ENCODE measurements at places on chromosomes 1 and 21. TPM values are rescaled to one million over a fixed set of nuclear protein-coding genes. Genes with fewer than 3 reads are reported as not detected.
A peak's percentile ranks its signal among the peaks of the same experiment; 100 is the strongest.

- ATAC-seq = no peak
Measured at GRCh38 chr21:41377715-41378114, 15.9 kb downstream of the MX2 start.

- ATAC-seq = no peak
Measured at GRCh38 chr1:223460566-223461189, 67.5 kb downstream of the CCDC185 start.

DNA sequence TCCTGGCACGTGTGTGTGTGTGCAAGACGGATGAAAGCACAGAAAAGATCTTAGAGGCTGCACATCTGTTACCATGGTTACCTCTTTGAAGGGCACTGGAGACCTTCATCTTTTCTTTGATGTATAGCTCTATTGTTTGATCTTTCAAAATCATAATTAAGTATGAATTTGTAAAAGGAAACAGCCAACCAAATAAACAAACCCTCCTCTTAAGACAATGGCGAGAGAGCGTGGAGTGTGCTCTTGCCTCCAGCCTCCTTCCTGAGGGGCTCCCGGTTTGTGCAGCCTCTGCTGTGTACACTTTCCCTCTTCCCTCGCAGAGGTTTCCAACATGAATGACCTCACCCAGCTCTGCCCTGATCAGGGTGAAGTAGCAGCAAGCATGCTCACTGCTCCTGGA, 27.9 kb downstream of the CACNA1S start:
- no peak for ATAC-seq

GRCh38 chr1:208010487-208011071, 99.7 kb upstream of the CD34 start:
- ATAC-seq = no peak

- ATAC-seq = no peak
Measured at GRCh38 chr1:204390751-204391466, 20.7 kb downstream of the PPP1R15B start.

DNA sequence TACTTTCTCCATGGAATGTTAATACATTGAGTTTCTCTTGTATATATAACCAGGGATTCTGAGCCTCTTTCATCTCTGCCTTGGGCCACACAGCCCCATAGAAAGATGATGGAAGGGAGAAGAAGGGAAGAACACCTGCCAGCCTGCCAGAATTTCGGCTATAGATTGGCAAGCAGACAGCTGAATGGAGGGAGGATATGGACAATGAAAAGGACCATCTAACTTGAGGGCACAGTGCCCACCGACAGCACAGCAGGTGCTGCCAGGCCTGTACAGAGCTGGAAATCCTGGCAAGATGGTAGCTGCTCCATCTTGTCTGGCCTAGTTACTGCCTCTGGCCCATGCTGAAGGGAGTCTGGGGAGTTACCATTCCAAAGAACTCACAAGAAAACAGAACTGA, 244.3 kb downstream of the FGGY start:
- ATAC-seq = no peak

DNA sequence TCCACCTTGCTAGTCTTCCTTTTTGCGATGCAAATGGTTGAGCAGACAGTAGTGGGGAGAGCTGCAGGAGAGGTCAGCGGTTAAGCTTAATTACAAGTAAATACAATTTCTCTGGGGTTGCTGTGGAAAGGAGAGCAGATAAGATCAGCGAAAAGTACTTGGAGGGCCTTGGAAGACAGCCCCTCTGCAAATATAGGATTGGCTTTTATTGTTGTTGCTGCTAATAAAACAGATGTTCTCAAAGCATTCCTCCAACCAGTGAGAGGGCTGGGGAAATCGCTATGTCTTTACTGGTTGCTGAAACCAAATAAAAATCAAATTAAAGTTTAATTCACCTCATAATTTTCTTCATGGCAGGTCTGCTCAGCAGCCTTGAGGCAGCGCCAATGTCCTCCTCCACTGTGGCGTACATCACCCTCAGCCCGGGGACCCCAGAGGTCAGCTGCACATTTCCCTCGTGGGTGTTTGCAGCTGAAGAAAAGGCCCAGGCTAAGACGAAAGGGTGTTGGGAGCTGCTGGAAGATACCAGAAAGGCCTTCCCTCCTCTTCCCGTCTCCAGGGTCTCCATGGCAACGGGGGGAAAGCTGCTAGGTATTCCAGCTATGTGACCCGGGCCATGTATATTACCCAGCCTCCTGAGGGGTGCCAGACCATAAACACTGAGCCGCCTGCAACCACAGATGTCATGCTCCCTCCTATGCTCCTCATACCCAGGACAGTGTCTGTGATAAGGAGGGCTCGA, 54.6 kb upstream of the POU2F1 start:
- ATAC-seq = no peak

DNA sequence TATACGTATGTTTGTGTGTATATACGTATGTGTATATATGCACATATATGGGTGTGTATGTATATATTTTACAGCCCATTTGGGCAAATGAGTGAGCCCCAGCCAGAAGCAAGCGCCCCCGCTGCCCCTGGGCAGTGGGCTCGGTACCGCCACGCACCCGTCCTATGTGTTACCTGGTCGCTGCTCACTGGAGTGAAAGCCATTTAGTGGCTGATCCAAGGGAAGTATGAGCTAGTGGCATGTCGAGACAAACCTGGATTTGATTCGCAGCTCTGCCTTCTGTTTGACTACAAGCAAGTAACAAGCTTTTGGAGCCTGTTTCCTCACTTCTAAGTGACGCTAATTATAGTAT, 35.8 kb upstream of the JAK1 start:
- no peak for ATAC-seq

GRCh38 chr1:231515748-231516147, 12.7 kb upstream of the TSNAX start:
- ATAC-seq = no peak

DNA sequence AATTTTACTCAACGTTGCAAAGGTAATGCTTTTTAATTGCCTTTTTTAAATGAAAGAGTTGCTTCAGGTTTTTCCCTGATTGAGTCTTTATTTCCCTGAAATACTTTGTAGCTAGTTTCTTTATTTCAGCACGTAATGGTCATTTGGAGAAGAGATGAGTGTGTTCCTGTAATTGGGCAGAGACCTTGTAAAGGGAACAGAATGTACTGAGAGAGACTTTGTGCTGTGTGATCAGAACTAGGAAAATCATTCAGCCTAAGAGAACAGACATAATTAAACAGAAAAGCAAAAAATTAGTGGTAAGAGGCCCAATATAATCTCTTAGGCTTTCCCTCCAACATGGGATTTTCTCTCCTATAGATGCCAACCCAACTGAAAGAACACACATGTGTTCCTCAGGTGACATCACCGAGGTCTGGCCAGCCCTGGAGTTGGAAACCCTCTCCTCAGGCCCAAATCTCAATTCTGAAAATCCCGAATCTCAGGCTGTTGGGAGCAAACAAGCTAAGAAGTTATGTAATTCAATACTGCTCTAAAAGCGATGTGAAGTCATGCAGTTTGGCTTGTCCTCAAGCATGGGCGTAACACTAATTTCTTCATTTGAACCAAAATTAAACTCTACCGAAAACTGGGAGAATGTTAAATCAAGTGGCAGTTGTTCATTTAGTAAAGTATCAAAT, 102.0 kb downstream of the TGFB2 start:
- no peak for ATAC-seq

GRCh38 chr1:239717097-239717917, 330.9 kb downstream of the CHRM3 start:
- ATAC-seq = peak; percentile 5

DNA sequence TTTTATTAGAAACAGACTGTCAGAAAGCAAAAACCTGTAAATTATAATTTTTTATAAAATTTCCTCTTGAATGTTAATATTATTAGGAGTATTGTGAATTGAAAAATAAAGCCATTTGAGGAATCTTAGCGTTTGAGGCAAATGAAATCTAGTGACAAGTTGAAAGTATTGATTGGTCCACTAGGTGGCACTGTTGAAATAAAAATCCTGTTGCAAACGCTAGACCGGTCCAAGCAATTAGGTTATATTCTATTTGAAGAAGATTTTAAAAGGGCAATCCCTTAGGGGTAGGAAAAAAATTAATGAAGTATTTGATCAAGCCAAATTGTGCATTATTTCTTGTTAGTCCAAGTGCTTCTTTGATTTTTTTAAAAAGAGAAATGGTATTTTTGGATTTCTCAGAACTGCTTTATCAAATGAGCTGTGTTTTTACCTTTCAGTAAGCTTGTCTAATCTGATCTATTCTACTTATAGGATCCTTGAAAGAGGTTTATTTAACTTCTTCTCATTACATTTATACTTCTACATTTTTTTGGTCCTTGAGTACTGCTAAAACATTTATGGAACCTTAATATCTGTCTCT, 57.7 kb downstream of the ATG4C start:
- ATAC-seq = peak; percentile 59

DNA sequence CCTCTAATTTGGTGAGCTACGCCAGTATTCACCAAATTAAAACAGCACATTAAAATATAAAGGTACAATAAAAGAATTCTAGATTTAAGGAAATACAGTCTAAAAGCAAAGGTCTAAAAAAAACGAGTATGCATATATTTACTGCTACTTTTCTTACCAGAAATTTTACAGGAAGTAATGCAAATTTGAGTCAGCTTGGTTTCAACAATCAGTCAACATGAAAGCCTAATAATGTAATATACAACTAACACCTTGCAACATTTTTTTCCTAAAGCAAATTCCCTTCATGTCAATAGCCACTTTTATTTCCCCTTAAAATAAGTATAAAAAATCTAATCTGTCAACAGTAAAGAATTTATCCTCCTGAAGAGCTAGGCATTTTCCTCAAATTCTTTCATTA, 11.9 kb downstream of the PTP4A2 start:
- ATAC-seq = no peak

GRCh38 chr21:26007951-26008498, 162.5 kb downstream of the APP start:
- no peak for ATAC-seq

GRCh38 chr1:66275083-66275482, 258.9 kb upstream of the SGIP1 start:
- ATAC-seq = peak; percentile 48

DNA sequence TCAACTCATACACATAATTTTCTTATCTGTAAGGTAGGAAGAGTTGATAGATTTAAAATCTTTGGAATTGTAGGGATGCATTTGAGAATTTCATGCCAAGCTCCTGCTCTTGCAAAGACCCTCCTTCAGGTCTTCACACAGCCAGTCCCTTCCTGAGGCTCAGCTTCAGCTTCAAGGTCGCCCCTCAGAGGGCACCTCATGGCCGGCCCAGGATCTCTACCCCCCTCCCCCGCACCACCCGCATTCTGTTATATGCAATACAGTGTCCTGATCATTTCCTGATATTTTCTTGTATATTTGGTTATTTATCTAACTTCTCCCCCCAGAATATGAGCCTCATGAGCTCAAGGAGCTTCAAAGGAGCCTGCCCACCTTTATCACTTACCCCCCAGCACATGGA, 47.0 kb upstream of the BACE2 start:
- no peak for ATAC-seq

Gene LAMC1
- total RNA-seq = not detected

Gene CCDC181
- total RNA-seq = not detected

Gene RAB3B
- total RNA-seq = 0.26 TPM

Gene UBASH3A
- total RNA-seq = 42.1 TPM

Gene AMPD1
- total RNA-seq = not detected

GRCh38 chr1:95497566-95497965, 263.6 kb downstream of the RWDD3 start:
- ATAC-seq = no peak

- no peak for ATAC-seq
Measured at GRCh38 chr1:229043115-229043514, 227.8 kb upstream of the RAB4A start.

DNA sequence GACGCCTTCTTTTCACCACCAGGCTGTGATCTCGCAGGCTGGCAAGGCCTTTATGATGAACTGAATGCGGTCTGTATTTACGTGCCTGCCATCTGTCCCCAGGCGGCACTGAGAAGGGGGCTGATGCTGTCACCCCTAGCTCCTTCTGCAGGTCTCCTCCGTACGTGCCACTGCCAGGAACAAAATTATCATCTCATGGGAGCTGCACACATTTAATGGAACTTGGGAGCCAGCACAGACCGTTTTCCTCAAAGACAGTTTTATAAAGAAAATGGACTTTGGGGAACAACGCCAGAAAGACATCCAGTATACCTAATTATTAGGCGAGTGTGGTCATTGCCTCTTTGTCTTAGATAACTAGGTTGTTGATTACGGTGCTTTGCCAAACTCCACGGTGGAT, 434.5 kb downstream of the KIF26B start:
- no peak for ATAC-seq

DNA sequence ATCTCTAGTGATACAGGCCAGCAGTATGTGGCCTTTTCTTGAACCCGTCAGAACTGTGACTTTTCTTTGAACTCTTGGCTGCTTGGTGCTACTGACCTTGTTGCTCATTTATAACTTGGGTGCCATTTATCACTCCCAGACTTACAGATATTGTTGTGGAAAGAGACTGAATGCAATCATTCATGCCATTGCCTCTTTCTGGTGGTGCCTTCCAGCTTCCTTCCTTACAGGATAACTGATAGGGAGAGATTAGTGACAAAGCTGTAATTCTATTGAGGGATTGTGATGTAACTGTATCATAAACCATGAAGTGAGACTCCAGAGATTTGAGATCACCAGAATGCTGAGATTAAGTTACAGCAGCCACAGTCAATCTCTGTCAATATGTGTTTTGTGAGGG, 256.5 kb downstream of the USP25 start:
- no peak for ATAC-seq

DNA sequence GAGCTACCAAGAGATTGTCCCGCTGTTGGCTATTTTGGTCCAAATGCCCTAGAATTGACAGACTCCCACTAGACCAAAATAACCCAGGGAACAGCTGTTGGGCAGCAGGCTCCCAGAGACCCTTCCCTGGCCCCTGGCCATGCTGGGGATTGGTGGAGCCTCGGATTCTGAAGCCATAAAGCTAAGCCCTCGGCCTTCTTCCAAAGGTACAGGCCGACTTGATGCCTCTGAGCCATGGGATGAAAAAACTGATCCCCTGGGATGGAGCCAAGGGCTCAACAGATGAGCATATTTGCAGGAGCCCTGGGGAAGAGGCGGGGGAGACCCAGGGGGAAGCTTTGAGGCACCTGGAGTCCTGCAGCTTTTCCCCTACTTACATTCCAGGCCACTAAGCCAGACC, 1.0 kb upstream of the LRRC38 start:
- no peak for ATAC-seq

Gene HDGF
- total RNA-seq = 361 TPM

Gene SMIM1
- 1.5 TPM for total RNA-seq

DNA sequence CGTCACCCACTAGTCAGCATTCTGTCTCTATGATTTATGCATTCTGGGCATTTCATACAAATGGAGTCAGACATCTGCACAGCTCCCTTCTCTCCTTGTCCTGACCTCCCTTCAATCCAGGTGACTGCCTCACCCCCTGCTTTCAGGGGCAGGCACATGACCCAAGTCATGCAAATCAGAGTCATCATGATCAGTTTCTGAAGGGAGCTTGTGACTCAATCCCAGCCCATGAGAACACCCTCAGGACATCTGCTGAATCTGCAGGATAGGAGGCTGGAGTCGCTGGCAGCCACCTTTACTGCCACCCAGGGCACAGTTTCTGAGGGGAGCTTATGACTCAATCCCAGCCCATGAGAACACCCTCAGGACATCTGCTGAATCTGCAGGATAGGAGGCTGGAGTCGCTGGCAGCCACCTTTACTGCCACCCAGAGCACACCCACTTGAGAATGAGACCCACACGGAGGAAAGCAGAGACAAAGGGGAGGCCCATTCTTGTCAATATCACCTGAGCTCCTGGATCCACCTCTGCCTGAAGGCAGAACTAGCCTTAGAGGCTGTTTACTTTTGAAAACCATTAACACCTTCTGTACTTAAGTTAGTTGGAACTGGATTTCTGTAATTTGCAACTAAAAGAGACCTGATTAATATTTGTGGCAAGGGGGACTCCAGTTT, 62.3 kb upstream of the SLC25A33 start:
- ATAC-seq = peak; percentile 88
